ENCODE measurements at places on chromosomes 2 and 18.

DNA sequence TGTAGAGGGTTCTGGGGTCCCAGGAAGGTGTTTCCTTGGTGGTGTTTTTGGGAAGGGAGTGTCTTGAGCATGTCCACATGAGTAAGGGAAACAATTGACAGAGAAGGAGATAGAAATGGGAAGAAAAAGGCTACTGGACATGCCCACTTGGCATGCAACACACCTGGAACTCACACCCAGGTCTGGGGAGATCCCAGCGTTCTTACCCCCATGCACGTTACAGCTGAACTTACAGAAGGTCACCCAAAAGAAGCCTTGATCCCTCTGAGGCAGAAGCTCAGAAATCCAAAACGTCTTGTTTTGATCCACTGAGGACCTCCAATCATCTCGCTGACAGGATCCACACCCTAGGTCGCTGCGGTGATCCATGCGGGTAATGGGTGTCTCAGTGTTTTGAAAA, 142.0 kb downstream of the ZNF516 start:
- no peak for DNase-seq

DNA sequence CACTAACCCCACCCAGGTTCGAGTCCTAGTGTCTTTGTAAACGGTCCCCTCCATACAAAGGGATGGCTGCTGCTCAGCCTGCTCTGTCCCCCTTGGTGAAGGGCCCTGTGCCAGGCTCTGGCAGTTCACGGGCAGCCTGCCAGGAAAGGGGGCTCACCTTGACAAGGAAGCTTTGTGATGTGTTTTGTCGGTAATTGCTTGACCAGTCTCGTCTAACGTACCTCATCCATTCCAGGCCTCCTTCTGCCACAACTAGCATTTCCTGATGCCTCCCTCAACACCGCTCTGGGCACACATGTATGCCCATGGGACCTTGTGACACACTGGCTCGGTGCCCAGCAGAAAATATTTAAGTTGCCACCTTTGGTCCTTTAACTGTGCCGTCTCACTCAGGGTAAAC, 171.9 kb downstream of the KLHL29 start:
- DNase-seq = no peak

GRCh38 chr18:36302676-36303075, 5.2 kb downstream of the FHOD3 start:
- DNase-seq = peak; percentile 55

- peak; percentile 79 for DNase-seq
Measured at GRCh38 chr2:28390241-28390745, 2.4 kb upstream of the FOSL2 start.

DNA sequence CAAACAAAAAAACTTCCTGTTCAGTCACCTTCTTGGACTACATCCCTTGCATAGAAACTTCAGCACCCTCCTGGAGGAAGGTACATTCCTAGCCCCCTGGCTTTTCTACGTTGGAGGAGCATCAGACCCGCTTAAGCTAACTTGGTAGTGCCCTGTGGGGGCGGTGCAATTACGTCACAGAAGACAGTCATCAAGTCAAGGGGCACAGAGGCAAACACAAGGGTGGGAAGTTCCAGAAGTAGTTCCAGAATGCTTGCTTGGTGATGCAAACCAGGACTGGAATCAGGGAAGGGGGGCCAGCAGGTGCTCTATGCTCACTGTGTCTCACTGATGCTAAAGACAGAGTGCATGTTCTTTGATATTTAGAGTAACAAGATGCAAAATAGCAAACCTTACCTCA, 15.2 kb upstream of the AGFG1 start:
- no peak for DNase-seq

Data from trophoblast cell (in vitro differentiated cells and primary cell).